ENCODE measurements at places on chromosomes 7 and 10.

DNA sequence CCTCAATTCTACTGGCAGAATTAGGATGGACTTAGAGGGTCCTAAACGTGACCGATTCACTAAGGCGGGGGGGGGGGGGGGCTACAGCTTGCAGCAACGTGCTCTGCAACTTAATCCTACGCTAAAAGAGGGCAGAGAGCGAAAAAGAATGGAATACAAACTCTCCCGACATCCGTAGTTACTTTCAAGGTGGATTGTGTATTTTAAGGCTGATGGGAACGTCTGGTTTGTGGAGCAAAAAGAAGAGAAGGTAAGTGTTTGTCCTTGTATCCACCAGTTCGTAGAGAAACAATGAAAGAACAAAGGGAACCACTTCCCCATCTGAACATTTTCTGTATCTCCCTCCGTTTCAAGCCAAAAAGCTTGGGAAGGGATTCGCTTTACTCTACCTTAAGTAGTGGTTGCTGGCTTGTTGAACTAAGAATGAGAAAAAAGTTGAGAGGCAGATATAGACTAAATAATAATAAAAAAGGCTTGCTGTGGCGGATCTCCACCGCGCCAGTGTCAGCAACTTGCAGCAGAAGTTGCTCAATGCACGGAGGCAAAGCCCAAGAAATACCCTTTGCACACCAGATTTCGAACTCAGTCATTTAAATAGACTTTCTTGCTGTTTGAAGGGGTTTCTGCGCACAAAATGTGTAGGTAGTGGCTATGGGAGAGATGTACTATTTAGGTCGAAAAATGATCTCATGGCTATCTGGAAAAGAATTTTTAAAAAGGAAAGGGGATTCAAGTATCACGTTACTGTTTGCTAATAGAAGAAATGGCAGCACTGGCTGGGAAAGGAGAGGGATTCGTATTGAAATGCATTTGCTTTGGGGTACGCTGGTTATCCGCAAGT lies 736 bp downstream of the SKIDA1 start:
- no peak for ATAC-seq

GRCh38 chr10:48236199-48236621 lies 38.3 kb downstream of the FRMPD2 start:
- no peak for ATAC-seq

DNA sequence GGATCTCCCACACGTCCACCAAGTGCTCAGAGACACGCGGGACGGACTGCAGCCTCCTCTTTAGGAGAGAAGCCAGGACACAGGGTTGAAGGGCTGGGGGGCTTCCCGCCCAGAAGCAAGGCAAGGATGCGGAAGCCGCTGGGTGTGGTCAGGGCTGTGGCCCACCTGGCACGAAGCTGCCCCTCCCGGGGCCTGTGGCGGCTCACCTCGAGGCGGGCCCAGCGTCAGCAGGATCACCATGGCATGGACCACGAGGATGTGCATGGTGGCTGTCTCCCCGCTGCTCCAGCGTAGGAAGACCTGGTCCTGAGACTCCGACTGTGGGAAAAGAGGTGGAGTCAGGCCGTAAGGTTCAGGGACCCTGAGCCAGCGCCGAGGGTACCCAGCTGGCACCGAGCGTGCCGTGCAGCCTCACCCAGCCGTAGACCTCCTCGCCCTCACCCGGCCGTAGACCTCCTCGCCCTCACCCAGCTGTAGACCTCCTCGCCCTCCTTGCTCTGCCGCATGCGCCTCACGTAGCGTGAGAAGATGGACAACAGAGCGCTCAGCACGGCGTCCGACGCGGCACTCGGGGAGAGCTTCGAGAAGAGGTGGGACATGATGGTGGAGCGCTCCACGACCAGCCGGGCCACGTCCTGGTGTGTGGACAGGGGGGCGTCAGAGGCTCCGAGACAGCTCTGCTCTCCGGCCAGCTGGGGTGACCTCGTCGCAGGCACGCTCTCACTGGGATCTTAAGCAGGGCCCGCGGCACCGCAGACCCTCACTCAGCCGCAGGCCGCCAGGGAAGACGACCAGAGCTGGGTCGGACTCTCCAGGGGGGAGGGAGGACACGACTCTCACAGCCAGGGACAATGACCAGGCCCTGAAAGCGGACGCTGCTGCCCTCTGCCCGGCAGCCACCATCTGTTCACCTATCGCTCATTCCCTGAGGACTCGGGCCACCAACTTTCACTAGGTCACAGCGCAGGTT lies 20.4 kb downstream of the INTS1 start:
- no peak for ATAC-seq

DNA sequence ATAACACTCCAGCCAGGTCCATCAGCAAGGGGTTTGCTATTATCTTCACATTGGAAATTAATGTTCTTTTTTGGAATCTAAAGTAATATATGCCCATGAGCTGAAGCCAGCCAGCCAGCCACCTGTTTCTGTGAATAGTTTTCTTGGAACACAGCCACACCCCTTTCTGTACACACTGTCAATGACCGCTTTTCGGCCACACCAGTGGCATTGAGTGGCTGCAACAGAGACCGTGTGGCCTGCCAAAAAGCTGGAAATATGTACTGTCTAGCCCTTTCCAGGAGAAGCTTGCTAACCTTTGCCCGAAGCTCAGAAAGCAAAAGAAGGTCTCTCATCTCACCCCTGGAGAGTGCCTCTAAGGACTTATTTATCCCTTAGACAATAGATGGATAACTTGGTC lies 98.5 kb upstream of the NPS start:
- ATAC-seq = no peak

DNA sequence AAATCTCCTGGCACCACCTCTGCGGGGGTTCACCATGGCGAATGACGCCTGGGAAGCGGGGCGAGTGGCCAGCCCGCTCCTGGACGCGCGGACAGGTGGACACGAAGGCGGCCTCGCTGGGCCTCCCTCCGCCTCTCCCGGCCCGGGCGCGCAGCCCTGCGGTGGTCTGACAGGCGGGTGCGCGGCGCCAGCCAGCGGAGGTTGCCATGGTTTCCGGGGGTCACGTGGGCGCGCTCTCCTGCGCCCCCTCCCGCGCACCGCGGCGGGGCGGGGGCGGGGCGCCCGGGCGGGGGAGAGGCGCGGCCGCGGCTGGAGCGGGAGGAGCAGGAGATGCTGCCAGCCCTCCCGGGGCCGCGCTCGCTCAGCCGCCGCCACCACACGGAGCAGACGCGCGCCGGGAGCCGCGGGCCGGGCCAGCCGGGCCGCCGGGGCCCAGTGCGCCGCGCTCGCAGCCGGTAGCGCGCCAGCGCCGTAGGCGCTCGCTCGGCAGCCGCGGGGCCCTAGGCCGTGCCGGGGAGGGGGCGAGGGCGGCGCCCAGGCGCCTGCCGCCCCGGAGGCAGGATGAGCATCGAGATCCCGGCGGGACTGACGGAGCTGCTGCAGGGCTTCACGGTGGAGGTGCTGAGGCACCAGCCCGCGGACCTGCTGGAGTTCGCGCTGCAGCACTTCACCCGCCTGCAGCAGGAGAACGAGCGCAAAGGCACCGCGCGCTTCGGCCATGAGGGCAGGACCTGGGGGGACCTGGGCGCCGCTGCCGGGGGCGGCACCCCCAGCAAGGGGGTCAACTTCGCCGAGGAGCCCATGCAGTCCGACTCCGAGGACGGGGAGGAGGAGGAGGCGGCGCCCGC lies at the start of gene PRKAR2B:
Gene PRKAR2B (plus strand): TSS at position 359 of the 848 bp plus-strand sequence. CDS start 203 bp downstream, at position 562.
- ATAC-seq = peak; percentile 84

DNA sequence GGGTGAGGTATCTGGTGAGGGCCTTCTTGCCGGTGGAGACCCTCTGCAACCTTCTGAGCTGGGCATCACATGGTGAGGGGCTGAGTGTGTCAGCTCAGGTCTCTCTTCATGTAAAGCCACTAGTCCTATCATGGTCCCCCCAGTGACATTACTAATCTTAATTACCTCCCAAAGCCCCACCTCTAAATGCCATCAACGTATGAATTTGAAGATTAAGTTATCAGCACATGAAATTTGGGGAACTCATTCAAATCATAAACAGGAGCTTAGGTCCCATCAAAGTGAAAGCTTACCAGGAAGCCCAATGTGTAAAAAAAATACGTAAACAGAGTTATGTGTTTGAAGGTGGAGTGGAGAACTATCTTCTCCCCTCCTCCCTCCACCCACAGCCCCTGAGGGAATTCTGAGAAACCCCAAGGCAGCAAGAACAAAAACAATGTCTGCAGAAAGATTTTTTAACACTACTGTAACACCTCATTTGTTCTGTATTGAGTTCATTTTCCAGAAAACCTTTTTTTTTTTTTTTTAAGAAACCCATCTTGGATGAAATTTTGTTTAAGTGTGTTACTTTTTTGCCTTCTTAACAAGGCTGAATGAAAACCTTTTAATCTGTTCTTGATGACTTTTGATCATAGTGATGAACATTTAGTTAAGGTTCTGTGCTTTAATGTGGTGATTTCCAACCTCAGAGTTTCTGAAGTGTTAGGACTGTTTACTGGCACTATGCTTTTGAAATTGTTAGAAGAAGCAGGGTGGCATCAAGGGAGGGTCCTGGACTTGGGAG lies 19.1 kb upstream of the PCGF5 start:
- ATAC-seq = peak; percentile 20

- no peak for ATAC-seq
These were observed 120.8 kb downstream of the CDH23 start for GRCh38 chr10:71517298-71518169.

GRCh38 chr10:78405231-78405630 lies 371.6 kb downstream of the RPS24 start:
- no peak for ATAC-seq

Data from esophagus mucosa (tissue), 1 donor.